ENCODE measurements at places on chromosomes 7 and 10.
A peak's percentile ranks its signal among the peaks of the same experiment; 100 is the strongest.

DNA sequence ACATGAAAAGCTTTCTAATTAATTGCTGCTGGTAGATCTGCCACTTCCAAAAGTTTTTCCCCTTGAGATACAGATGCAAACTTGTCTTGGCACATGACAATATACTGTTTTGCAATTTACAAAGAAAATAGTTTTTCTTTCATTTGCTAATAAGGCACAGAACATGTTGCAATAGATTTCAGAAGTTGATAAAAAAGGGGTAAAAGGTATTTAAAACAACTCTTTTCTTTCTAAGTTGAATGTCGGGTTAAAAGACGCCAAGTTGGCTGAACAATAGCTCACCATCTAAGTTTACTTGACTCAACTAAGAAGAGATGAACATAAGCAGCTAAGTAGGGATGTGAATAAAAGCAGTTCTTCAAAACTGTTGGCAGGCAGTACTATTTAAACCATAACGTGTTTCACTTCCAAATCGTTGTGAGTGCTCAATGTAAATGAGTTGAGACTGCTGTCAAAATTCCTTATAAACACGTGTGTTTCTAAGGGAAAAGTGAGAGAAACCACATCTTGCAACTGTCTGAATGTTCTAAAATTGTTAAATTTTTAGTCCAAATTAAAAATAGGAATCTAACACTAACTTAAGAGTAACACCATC, 14.5 kb upstream of the THSD7A start:
- DNase-seq, result no peak

GRCh38 chr7:68041554-68041953, 1044.9 kb downstream of the TYW1 start:
- DNase-seq, result no peak

GRCh38 chr7:107390916-107391315, 78.9 kb upstream of the GPR22 start:
- DNase-seq, result no peak

- DNase-seq, result no peak
Observed at GRCh38 chr7:2445898-2446555, 30.2 kb downstream of the GRIFIN start.

GRCh38 chr7:36286226-36286625, 103.4 kb upstream of the ANLN start:
- peak; percentile 24 for DNase-seq

DNA sequence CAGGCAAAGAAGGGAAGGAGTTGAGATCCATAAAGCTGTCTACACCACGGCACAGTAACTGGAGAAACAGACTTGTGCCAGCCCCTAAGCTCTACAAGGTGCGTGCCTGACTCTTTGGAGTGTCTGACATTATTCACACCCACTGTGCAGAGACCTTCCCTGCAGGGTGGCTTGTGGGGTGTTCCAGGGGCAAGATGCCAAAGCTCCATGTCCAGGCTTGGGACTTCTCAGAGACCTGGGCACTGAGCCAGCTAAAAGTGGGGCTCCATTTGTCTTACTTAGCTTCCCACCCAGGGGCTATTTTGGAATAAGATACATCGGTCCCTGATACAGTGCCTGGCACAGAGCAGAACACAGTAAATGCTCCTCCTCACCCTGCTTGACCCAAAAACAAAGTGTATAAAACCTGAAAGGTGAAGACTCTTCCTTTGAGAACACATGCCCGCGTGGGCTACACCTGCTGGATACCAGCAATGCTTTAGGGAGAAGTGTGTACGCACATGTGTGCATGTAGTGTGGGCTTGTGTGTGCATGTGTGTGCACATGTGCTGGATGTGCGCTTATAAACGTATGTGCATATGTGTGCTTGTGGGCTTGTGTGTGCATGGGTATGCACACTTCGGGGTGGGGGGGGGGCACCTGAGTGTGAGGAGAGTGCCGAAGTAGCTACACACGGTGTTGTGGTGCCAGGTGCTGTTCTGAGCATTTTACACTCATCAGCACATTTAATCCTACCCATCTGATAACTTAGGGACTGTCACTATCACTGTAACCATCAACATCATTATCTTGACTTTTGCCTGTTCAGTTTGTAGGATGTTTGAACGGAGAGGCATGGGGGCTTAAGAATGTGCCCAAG, 143.0 kb downstream of the ARHGAP22 start:
- DNase-seq, result no peak

- DNase-seq, result peak; percentile 14
Observed at GRCh38 chr10:124225467-124226270, 132.3 kb upstream of the CHST15 start.

GRCh38 chr10:110389255-110389654, 84.5 kb upstream of the SMNDC1 start:
- no peak for DNase-seq

GRCh38 chr10:132347211-132347930, 15.4 kb downstream of the LRRC27 start:
- no peak for DNase-seq

GRCh38 chr7:15685358-15686294, 857 bp downstream of the MEOX2 start:
- no peak for DNase-seq

DNA sequence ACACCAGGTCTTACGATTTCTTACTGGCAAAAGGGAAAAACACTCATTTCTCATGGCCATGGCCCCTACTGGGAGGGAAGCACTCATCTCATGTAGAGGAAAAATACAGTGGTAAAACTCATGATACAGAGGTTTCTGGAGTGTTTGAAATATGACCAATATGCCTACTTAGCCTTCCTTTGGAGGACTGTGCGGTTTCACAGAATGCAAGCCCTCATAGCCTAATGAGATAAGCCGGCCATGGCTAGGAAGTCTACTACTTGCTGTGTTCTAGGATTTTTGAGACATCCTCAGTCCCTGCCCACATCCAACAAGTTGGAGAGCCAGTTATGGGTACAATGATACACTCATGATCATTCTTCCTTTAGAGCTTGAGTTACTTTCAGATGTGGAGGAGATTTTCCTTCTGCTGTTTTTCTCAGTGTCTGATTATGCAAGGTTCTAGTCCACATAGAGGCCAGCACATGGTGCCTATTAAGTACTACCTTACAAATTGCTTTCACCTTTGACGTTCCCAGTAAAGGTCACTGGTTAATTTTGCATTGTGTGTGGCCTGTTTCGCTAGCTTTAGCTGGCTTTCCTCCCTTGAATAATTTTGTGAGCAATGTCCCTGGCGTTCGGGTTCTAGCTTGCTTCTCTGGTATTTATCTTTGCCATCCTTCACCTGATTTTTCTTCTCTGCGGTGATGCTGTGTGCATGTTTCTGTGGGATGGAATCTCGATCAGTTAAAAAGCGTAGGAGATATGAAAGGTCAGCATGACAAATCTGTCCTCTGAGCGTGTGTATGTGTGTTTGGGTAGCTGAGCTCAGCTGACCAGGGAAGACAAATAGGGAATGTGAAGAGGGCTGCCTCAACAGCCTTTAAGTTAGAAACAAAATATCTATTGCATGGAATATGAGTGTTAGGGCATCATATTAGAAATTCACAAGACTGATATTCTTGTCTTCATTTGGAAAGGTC, 295.4 kb downstream of the LRMDA start:
- DNase-seq, result no peak

DNA sequence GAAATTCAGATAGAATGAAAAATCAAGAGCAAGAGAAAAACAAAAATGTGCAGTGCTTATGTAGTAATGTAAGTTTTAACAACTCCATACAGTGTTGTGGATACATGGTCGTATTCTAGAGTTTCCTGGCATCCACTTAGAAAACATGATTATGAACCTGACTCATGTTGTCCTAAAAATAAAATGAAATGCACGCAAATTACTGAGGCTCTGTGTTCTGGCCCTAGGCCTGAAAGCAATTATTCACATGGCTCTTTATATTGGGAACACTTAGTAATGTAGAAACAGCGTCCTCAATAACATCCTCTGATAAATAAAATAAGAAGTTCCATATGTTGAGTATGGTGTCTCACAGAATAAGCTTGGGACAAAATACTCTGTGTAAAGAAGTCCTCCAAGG, 200.2 kb upstream of the SEMA3E start:
- no peak for DNase-seq

DNA sequence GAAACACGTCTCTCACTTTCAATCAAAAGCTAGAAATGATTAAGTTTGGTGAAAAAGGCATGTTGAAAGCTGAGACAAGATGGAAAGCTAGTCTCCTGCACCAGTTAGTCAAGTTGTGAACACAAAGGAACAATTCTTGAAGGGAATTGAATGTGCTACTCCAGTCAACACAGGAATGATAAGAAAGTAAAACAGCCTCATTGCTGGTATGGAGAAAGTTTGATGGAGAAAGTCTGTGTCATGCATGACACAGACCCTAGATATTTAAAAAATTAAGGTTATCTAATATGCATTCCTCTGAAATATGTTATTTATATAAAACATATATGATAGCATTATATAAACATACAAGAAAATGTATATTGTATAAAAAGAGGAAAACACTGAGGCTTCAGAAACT, 699.4 kb upstream of the FZD8 start:
- DNase-seq, result no peak

DNA sequence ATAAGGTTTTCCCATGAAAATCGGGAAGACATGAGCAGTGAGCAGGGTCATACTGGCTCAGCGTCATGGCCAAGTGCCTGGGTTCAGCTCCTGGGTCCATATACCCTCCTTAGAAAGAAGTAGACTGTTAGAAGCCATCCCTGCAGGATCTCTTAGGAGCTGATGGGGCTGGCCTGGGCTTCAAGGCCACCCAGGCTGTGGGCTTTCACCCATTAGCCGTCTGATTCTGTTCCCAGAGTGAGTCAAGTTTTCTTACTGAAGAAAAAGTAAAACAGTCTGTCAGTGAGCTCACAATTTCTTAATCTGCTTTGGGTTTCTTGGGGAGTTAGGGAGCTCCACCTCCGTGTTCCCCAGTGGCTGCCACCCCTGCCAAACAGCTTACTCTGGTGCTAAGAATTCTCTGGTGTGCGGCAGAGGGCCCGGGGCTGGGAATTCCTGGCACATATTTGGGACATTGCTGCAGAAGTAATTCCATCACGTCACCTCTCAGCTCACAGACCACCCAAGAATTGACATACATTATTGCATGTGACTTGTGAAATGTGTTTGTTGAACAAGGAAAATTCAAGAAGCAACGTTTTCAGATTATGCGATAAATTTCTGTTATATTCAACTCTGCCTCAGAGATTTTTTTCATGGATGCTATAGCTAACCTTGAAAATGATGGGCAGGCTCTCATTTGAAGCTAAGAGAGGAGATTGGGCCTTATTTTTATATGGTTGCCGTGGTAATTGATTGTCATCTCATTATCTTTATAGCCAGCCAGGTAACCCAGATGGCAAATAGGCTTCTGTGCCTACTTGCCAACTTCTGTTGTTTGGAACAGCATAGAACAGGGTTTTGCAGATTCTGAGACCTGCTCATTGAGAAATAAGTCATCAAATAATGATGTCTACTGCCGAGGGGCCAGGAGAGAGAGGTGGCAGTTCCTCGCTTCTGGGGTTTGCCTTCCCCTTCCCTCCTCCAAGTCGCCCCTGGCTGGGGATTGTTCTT, 166.4 kb downstream of the CHN2 start:
- no peak for DNase-seq

DNA sequence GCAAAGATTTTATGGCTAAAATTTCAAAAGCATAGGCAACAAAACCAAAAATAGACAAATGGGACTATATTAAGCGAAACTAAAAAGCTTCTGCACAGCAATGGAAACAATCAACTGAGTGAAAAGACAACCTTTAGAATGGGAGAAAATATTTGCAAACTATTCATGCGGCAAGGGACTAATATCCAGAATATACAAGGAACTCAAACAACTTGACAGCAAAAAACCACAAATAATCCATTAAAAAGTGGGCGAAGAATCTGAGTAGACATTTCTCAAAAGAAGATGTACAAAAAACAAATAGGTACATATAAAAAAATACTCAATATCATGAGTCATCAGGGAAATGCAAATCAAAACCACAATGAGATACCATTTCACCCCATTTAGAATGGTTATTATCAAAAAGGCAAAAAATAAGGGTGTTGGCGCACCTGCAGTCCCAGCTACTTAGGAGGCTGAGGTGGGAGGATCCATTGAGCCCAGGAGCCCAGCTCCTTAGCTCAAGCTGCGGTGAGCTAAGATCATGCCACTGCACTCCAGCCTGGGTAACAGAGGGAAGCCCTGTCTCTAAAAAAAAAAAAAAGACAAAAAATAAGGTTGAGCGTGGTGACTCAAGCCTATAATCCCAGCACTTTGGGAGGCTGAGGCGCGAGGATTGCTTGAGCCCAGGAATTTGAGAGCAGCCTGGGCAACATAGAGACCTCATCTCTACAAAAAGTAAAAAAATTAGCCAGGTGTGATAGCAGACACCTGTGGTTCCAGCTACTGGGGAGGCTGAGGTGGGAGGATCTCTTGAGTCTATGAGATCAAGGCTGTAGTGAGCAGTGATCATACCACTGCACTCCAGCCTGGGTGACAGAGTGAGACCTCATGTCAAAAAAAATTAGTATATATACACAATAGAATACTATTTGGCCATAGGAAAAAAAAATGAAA, 4.2 kb upstream of the CCM2 start:
- DNase-seq, result no peak

GRCh38 chr7:135789956-135790355, 41.3 kb upstream of the FAM180A start:
- DNase-seq, result no peak

DNA sequence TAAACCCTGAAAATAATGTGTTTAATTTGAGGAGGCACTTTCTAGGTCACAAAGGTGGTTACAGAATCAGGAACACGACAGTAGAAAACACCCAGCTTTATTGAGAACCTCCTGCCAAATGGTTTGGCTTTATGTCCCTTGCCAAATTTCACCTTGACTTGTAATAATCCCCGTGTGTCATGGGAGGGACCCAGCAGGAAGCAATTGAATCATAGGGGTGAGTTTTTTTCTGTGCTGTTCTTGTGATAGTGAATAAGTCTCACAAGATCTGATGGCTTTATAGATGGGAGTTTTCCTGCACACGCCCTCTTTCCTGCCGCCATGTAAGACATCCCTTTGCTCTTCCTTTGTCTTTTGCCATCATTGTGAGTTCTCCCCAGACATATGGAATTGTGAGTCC, 193.8 kb upstream of the KLF6 start:
- no peak for DNase-seq

GRCh38 chr10:89295597-89295996, 6.2 kb upstream of the IFIT2 start:
- DNase-seq, result no peak

- peak; percentile 81 for DNase-seq
Observed at GRCh38 chr7:101244375-101245146, at the start of gene FIS1. TSS of gene FIS1 (minus strand) at chr7:101245081. CDS start at chr7:101245004, 77 bp downstream.

DNA sequence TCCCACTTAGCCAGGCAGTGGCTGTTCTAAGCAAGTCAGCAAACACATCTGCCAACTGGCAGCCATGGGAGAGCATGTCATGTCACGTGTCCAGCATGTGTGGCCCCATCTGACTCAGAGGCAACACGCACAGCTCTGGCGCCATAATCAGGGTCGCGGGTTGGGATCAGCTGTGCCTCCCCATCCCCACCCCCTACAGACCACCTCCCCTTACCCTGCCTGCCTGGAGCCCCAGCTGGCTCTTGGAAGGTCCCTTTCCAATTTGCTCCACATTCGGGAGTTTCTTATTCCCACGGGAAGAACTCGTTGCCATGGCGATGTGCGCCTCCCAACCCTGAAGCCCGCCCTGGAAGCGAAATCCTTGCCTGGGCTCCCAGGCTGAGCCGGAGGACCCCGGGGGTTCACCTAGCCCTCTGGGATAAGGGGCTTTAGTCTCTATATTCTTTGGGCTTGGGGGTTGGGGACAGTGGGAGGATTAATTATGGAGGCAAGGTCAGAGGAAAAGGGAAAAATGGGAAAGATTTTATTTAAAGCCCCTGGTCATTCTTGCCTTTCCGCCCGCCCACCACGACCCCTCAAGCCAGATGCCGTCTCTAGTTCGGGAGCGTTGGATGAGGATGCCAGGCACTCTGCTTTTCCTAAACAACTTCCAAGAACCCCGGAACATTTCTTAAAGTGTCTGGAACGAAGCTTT, 283.7 kb downstream of the ZEB1 start:
- no peak for DNase-seq

Data from effector CD8-positive, alpha-beta T cell (primary cell).